H1 (cell line): ENCODE measurements at places on chromosomes 2 and 18.

DNA sequence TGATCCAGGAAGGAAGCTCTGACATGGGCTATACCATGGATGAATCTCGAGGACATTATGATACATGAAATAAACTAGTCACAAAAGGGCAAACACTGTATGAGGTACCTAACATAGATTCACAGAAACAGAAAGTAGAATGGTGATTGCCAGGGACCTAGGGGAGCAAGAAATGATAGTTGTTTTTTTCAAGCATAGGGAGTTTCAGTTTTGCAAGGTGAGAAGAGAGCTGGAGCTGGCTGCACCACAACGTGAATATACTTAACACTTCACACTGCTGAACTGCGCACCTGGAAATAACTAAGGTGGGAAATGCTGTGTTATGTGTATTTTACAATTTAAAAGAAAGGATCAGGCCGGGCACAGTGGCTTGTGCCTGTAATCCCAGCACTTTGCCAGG is 13.2 kb upstream of the AGAP1 start:
- DNase-seq: no peak

GRCh38 chr18:58416704-58417683 is 211.9 kb downstream of the ALPK2 start:
- DNase-seq: no peak

DNA sequence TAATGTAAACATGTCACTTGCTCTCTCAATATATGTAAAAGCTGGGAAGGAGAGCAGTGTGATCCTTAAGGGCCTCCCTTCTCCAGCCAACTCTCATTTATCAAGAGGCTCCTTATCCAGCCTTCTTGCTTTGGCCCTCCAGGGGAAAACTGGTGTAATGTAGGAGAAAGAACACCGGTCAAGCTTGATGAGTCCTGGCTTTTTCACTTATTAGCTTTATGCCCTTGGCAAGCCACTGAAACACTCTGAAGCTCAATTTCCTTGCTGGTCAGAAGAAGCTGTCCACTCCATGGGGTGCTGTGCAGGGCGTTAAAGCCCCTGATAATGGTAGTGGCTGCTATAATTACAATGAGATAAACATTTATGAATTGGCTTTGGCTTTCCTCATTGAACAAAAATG is 251.2 kb upstream of the RBBP8 start:
- DNase-seq: no peak

GRCh38 chr2:179340678-179341077 is 76.0 kb upstream of the SESTD1 start:
- no peak for DNase-seq

GRCh38 chr2:63046961-63047320 is 3.7 kb upstream of the OTX1 start:
- no peak for DNase-seq

- DNase-seq: no peak
Observed at GRCh38 chr2:61924895-61925663, 19.6 kb downstream of the COMMD1 start.

DNA sequence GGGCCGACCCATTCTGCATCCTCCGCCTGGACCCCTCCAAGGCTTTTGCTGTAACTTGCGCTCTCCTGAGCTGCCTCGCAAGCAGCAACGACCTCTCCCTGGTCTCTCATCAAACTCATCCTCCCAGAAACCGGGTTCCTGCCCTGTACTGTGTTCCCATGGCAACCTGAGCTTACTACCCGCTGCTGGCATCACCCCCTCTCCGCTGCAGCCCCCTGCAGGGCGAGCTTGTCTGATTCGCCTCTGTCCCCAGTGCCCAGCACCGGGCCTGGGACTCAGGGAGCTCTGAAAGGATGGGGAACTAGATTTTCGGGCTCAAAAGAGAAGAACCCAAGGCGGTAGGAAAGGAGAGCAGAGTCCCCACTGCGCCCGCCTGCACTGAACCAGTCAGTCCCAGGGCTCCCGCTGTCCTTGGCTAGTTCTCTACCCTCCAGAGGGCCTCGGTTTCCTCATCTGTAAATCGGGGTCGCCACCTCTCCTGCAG is 463 bp downstream of the HS1BP3 start:
- DNase-seq: no peak

- no peak for DNase-seq
Observed at GRCh38 chr2:75030218-75031009, 72.0 kb downstream of the POLE4 start.

- no peak for DNase-seq
Observed at GRCh38 chr18:69958422-69958821, 10.7 kb upstream of the CD226 start.

GRCh38 chr18:8084160-8084559 is 517.0 kb downstream of the PTPRM start:
- DNase-seq: peak; percentile 63

GRCh38 chr2:381941-382727 is 94.2 kb upstream of the ALKAL2 start:
- DNase-seq: no peak

GRCh38 chr2:9975328-9975727 is 23.8 kb downstream of the GRHL1 start:
- DNase-seq: no peak

DNA sequence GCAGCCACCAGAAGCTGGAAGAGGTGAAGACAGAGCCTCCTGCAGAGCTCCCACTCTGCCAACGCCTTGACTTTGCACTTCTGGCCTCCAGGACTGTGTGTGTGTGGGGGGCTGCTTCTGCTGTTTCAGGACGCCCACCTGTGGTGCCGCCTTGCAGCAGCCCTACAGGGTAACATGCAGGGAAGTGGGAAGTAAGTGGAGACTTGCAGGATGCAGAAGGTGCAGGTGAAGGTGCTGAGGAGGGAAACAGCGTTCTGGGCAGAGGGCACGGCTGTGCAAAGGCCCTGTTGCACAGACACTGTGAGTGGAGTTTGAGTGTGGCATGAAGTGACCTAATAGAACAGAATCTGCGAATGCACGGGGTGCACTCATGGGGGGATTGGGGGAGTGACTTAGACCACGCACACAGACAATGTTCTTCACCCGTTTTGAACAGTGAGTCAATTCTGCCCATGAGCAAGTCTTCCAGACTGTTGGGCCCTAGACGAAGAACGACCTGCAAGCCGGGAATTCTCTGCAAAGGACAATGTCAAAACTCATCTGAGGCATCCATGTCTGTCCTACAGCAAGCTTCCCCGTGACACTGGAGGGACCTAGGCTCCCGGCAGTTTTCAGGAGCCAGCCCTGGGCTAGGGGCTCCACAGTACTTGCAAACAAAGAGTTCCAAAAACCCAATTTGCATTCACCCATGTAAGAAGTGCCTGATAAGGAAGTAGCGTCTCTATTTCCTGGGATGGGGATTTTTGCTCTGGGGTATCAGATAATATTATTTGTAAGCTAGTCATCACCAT is 19.0 kb downstream of the MBP start:
- no peak for DNase-seq

- DNase-seq: no peak
Observed at GRCh38 chr2:120450196-120450820, 104.4 kb downstream of the INHBB start.

- DNase-seq: no peak
Observed at GRCh38 chr2:216308576-216308975, 63.7 kb downstream of the MARCHF4 start.

GRCh38 chr18:23337599-23338444 is 115.3 kb upstream of the RIOK3 start:
- no peak for DNase-seq

DNA sequence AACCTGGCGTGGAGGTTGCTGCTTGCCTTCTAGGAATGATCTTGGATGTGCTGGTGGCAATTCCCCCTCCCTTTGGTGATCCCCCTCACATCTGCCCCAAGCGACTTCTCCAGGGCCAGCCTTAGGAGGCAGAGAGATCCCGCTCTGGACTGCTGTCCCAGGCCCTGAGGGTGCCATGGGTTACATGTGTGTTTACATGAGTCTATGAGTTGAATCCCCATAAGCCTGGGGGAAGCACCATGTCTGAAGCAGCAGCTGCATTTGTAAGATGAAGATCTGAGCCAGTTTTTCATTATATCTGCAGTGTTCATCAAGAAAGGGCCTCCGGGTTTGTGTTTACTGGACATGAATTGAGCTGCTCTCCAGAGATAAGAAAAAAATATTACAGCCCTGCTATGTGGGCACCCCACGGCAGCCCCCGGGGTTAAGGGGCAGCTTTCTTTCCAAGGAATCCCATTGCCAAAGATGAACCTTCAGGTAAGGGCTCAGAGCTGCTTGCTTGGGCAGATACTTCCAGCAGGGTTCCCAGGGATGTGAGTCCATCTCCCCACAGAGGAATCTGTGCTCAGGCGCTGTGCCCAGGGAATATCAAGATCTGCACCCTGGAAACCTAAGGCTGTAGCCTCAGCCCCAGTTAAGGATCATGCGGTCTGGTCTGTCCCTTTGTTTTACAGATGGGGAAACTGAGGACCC is 46.0 kb downstream of the MRPS5 start:
- no peak for DNase-seq
